ENCODE measurements at places on chromosomes 5 and 9.
A peak's percentile ranks its signal among the peaks of the same experiment; 100 is the strongest.

DNA sequence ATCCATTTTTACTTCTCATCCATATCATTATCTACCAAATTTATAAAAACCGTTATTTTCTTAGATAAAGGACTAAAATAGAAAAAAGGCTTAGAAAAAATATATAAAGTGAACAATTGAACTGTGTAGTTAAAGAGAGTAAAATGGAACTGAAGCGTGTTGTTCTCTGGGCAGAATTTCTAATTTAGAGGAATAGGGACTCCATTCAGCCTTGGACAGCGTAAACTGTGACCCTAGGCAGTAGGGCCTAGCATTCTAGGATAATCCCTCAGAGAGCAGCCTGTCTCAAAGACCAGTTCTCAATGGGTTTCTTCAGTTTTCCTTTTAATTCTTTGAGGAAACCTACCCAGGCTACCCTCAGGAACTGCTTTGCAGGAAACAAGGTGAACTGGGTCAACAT lies 11.1 kb downstream of the ZNF462 start:
- no peak for DNase-seq

DNA sequence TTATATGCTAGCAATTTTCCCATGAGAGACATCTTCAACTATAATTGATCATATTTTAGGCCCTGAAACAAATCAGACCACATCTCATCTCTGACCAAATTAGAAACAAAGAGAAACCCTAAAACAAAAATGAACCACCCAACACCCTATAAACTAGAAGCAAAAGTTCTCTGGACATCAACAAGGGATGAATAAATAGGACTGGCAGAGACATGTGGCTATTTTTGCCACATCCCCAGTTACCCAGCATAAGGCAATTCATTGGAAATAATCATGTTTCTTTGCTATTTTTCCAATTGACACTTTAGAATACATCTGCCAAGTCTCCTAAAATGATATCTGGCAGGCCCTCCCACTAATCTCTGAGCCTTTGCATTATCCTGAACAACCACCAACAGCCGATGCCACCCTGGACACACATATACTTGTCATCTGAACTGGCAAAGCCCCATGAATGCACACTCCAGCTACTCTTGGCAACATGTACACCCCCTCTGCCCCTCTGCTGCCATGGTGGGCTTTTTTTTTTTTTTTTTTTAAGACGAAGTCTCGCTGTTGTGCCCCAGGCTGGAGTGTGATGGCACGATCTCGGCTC lies 53.5 kb upstream of the EQTN start:
- DNase-seq, result no peak

- DNase-seq, result no peak
These were observed 514.7 kb downstream of the MAT2B start for GRCh38 chr5:164020116-164020515.

DNA sequence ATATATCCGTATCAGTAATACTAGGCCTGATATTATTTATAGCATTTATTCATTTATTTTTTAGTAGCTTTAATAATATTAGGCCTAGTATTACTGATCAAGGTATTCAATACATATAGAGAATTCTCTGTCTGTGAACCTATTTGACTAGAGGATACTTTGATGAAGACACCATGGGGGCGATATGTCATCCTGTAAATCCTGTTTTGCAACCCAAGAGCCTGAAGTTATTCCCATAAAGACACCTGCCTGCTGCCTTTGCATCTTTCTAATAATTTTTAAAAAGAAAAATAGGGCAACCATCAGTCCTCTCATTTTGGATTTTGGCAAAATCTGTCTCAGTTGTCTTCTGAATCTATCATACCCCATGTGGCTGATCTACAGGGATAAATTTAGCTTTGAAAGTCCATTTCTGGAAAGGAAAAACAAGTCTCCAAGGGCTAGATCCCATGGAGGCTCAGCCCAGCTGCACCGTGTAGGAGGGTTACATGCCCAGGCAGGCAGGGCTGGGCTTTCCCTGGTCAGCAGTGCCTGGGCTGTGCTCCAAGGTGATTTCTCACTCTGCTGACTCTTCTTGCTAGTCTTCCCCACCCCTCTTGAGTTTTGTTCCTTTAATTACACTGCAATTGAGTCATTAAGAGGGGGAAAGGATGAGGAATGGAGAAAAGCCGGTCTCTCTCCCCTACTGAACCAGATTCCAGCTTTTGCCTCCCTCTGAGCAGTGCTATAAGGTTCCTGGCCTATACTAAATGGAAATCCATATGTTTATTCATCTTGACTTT lies 169.0 kb downstream of the TRIM32 start:
- no peak for DNase-seq

DNA sequence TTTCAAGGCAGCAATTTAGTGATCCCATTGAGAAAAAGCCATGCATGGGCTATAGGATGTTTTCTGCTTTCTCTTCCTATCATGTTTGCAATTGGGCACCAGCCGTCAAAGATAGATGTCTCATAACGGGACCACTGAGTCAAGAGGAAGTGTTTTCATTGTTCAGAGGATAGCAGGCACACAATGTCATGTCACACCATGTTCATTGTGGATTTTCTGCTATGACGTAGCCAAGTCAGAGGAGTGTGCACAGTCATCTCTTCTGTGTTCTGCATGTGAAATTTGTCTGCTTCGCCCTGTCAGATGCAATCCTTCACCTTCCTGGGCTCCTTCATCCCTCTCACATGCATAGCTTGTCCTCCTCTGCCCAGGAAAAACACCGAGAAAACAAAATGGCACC lies 106.0 kb downstream of the CD180 start:
- DNase-seq, result peak; percentile 21

DNA sequence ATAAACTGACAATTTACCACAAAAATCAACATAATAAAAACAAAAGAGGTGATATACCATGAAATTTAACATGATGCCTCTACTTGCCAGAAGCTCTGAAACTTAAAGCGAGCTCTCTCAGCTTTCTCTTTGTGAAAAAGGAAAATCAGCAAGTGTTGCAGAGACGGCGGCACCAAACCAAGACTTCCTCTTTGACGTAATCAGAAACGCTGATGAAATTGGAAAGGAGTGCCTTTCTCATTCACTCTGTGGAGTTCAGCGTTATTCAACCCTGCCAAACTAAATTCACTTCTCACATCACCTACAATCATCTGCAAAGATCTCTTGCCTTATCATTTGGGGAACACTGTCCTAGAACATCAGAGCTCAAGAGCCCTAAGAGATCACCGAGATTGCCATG lies 32.2 kb downstream of the ANXA6 start:
- DNase-seq, result peak; percentile 44

DNA sequence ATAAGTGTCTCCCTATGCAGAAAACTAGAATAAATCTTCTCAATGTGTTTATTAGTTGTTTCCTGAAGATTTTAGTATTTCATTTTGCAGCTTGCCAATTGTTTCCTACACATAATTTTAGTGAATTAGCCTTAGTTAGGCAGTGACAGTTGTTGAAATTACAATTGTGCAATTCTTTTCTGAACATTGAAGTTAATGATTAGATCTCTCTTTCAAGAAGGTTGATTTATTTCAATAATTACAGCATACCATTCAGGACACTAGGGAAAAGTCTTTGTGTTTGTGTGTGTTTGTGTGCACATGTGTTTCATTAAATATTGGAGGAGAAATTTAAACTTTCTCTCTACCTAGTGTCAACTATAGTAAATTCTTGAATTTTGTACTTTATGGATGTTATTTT lies 199.6 kb upstream of the MPDZ start:
- no peak for DNase-seq

DNA sequence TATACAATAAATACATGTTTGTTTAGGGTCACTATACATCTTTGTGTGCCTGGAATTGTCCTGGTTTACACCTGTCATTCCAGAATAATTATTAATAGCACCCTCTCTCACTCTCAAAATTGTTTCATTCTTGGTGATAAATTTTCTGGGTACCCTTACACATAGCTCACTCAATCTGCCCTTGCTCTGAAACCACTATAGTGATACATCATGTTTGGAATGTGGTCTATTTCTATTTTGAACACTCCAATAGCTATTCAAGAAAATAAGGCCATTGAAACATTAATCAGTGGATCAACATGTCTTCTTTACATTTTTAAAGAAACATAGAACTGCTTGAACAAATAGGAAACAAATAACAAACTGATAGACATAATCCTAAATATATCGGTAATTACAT lies 158.7 kb downstream of the ARRDC3 start:
- no peak for DNase-seq

GRCh38 chr5:1412163-1412562 lies 33.1 kb downstream of the SLC6A3 start:
- DNase-seq, result no peak

DNA sequence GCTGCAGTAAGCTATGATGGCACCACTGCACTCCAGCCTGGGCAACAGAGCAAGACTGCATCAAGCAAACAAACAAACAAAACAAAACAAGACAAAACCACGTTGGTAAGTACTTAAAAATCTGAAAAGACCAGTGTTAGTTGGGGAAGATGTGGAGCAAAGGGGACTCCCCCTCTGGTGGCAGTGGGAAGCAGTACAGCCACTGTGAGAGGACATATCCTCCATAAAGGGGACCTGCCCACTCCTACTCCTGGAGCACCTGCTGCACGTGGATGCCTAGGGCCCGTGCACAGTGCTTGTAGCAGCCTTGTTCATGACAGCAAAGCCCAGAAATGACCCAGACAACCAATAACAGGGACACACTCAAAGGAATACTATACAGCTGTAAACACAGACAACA lies 17.0 kb upstream of the IPPK start:
- no peak for DNase-seq

DNA sequence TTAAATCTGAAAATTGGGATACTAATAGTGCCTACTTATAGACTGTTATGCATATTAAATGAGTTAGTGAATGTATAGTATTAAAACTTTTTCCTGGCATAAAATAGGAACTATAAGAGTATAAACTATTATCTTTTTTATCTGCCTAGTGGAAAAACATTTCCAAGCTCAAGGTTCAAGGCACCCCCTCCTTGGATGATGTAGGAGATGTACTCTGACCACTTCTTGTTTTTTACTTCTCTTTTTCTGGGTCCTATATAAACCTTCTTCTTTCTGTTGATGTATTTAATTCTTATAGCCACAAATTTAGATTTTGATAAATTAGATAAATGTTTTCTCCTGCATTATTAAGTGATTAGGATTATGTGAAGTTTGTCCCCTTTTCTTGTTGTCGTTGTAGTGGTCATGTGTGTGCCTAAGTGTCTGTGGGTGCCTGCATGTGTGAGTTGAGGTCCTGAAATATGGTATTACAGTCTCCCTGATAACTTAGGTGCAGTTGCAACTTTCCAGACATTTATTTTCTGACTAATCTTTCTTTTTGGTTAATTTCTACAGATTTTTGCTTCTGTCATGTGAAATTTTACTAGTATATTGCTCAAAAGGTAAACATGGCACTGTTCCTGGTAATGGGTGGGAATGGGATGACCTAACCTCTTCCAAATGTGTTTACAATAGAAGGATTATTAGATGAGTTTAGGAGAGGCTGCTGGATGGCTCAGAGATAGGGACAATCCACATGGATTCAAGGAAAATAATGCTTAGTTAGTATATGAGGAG lies 160.8 kb upstream of the CDKN2B start:
- no peak for DNase-seq

DNA sequence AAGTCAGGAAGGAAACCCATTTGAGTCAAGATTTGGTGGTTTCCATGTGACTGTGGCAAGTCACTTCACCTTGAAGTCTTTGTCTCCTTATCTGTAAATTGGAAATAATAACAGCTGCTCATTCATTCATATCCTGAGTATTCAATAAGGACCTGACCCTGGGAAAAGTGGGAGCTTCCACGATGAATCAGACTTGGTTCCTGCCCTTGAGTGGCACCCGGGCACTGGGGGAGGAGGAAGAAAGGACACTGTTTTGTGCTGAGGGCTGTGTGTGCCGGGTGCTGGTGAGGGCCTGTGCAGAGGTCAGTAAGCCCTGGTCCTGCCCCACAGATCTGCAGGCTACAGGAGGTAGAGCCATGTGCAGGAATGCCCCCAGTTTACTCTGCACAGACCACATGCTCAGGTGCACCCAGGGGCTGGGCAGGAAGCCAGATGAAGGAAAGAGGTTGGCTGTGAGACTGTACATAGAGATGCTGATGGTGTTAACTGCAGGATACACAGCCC lies 6.8 kb downstream of the NDST1 start:
- DNase-seq, result no peak

GRCh38 chr5:145999208-145999607 lies 62.8 kb downstream of the SH3RF2 start:
- peak; percentile 50 for DNase-seq

DNA sequence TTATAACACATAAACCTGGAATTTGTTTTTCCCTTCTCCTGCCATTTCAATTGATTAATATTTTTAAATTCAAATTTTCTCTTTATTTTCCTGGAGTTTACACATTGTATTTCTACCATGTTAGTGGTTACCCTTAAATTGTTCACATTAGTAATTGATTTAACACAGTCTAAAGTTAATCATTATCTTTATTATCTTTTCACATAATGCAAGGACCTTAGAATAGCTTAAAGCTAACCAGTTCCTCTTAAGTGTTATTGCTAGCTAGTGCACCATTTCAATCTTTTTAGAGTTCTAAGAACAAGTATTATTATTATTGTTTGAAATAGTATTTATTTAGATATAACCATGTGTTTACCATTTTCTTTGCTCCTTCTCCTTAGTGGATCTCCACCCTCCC lies 251.2 kb upstream of the FBXL7 start:
- DNase-seq, result no peak

DNA sequence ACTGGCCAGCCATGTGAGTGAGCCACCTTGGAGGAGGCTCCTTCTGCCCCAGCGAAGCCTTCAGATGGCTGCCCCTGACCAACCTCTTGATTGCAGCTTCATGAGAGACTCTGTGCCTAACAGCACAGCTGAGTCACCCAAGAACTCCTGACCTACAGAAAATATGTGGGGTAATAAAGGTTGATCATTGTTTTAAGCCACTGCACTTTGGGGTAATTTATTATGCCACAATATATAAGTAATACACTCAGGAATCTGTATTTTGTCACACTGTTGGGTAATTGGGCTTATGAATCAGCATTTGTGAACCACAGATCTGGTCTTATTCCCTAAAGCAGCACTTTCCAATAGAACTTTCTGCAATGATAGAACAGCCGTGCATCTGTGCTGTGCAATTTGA lies 24.4 kb upstream of the VDAC1 start:
- no peak for DNase-seq

DNA sequence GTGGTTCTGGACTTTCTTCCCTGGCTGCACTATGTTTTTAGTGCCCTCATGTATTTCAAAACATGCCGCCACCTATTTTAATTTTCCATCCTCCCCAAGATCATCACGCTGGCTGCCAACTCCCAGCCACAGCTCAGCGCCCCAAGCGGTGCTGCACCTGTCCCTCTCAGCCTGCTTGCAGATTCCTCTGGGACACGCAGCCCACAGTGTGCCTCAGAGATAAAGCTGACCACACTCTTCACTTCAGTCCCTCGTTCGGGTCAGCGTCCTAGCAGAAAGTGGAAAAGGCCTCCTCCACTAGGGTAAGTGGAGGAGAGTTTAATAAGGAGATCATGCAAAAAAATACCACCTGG lies 56.2 kb upstream of the CKS2 start:
- no peak for DNase-seq

- DNase-seq, result peak; percentile 25
These were observed at the start of gene ZNF618 for GRCh38 chr9:113876151-113876992. TSS of gene ZNF618 (plus strand) at chr9:113876309. CDS start at chr9:113876381, 72 bp downstream.

- DNase-seq, result no peak
These were observed 160.7 kb downstream of the GLIS3 start for GRCh38 chr9:4139196-4139595.

Measured in activated CD4-positive, alpha-beta T cell treated with anti-CD3 and anti-CD28 coated beads, Interleukin-2, Interleukin-6, amounts not matched to agents 100 ng/mL and 50 ng/mL, durations not matched to agents 16 hours and 8 hours (primary cell).